ENCODE measurements at places on chromosomes 5 and 9. TPM values are rescaled to one million over a fixed set of nuclear protein-coding genes. Genes with fewer than 3 reads are reported as not detected.

CDC42SE2 gene
- 31.3 TPM for total RNA-seq

ZNF618 gene
- 7.9 TPM for total RNA-seq

LRRC19 gene
- not detected for total RNA-seq

CXXC5 gene
- 19.3 TPM for total RNA-seq

PRRT1B gene
- total RNA-seq: 0.35 TPM

All from A549 treated with Mapracorat at 1 μM for 4 hours (cell line).